ENCODE measurements at places on chromosomes 16 and 17. TPM values are rescaled to one million over a fixed set of nuclear protein-coding genes. Genes with fewer than 3 reads are reported as not detected.

Gene C16orf46
- total RNA-seq = 2.1 TPM

Gene MEIOB
- total RNA-seq = not detected

Gene NPTX1
- total RNA-seq = under 0.01 TPM

Gene CD300LB
- not detected for total RNA-seq

Gene SNX20
- total RNA-seq = not detected

Gene TVP23A
- 1.2 TPM for total RNA-seq

Gene LAT
- 0.56 TPM for total RNA-seq

Gene MRPL38
- 30.8 TPM for total RNA-seq

Gene PRSS33
- total RNA-seq = not detected

Gene NPIPB9
- not detected for total RNA-seq

Gene CCT6B
- 1.5 TPM for total RNA-seq

Gene TRPV2
- total RNA-seq = 25.9 TPM

Gene HCRT
- not detected for total RNA-seq

Gene KRT23
- not detected for total RNA-seq

Gene VASN
- 96.3 TPM for total RNA-seq

Gene KCNH6
- not detected for total RNA-seq

Gene GUCY2D
- not detected for total RNA-seq

Gene KRTAP16-1
- total RNA-seq = not detected

Gene HEXD
- total RNA-seq = 6.9 TPM

Gene PAM16
- 24.1 TPM for total RNA-seq

Gene TMEM88
- total RNA-seq = not detected
